ENCODE measurements at places on chromosomes 16 and 17.

DNA sequence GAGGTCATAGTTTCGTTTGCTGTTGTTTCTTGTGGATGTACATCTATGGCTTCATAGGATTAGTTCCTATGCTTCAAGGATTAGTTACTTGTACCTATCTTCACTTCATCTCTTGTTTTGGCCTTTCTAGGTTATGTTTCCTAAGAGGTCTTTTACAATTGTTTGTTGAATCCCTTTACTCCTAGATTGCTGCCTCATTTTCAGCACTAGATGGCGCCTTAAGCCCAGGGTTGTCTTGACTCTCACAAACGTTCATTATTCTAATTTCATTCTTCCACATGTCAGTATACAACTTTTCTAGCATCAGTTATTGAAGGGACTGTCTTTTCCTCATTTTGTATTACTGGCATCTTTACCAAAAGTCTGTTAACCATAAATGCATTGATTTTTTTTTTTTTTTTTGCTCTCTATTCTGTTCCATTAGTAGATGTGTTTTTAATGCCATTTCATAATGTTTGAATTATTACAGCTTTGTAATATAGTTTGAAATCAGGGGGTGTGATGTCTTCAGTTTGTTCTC, 45.0 kb upstream of the NACA2 start:
- DNase-seq, result peak; percentile 49

DNA sequence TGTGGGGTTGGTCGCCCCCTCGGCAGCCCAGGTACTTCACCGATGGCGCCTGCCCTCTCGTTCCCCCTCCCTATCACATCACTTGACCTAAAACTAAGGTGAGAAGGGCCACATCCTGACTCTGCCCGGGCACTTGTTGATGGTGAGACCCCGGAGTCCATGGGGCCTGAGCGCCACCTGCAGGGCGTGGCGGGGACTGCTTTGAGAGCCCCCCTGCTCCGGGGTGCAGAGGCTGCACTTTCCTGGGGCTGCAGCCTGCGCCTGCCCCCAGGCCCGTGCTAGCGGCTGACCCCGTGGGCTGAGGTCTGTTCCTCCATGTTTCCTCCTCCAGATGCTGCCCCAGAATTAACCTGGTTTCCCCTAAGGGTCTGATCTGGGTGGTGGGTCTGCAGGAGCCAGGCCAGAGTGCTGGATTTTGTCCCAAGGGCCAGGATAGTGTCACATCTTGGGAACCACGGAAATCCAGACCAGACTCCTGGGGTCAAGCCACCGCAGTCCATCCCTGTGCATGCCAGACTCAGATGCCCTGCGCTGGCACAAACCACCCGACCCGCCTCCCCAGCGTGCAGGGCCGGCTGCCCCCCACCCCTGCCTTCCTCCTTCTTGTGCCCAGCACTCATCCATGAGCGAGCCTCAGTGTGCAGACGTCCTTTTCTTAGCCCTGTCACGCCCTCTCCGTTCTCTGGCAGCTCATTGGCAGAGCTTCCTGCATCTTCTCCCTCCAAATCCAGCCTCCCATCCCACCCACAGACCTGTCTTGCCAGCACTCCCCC, 2.7 kb downstream of the NDUFAF8 start:
- DNase-seq, result peak; percentile 87

DNA sequence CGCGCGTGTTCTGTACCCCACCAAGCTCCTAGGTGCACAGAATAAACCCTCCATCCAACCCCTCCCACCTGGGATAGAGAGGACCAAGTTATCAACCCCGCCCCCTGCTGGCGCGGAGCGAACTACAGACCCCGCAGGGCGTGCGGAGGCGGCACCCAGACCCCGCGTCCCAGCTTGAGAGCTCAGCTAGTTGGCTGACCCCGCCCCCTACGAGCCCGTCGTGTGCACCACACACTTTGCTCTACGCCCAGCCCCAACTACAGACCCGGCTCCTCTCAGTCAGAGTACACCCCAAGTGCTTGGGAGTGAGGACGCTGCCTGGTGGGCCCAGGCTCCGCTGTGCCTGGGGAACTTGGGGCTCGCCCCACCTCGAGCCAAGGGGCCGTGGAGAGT, 1.5 kb downstream of the GRIN2A start:
- DNase-seq, result peak; percentile 92

- DNase-seq, result no peak
Measured at GRCh38 chr16:305916-306626, 23.1 kb downstream of the PDIA2 start.

DNA sequence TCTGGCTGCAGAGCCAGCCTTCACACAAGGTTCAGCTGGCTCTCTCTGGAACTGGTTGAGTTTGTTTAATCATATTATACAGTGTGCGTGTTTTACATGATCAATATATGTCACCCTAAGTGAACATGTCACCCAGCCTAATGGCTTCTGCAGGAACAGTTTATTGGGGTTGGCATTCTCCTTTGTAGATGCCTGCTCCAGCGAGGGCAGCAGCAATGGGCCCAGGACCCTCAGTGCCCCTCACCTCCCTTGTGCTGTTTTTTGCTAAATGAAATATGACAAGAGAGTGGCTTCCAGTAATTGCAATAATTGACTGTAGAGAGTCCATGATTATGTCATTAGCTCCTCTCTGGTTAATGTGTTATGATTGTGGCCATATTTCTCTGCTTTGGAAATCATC, 387.2 kb downstream of the TMEM114 start:
- DNase-seq, result no peak

- no peak for DNase-seq
Measured at GRCh38 chr16:22898131-22898530, 84.2 kb downstream of the HS3ST2 start.

DNA sequence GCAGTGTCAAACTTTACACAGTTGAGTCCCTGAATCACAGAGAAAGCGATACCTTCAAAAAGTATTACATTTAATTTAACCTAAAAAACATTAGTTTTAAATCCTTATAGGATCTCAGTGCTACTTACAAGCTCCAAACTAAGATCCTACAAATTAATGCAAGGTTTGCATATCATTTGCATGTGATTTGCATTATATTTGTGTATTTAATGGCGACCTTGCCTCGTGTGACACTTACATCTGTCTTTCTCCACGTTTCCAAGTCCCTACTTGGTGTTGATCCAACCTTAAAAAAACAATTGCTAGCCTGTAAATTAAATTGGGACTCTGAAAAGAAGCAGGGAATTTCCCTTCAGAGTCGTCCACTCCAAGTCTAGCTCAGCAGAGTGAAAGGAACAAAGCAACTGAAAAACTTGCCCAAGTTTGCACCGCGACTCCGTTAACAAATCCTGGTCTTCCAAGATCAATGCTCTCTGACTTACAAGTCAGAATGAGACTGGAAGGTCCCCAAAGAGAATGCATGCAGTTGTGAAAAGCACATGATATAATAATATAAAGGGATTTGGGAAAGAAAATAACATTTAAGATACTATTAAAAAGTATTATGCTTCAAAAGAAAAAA, 739 bp upstream of the FAM117A start:
- DNase-seq, result no peak

DNA sequence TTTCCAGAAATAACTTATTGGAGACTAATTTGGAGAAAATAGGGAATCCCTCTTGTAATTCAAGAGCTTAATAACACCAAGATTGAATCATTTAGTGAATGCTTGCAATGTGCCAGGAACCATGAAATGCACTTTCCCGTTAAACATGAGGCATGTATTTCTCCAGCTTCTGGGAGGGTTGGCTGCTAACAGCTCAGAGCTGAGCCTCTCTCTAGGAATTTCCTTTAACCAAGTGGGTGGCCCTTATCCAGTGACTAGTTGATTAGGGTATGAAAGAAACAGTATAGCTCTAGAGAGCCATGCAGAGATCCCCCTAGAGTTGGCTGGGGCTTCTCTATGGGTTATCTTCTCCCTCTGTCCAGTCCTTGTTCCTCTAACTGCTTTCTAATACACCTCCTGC, 356.4 kb upstream of the GOT2 start:
- no peak for DNase-seq

GRCh38 chr17:79800325-79801155, 3.7 kb upstream of the CBX8 start:
- DNase-seq, result peak; percentile 77

- no peak for DNase-seq
Measured at GRCh38 chr16:86949116-86949515, 368.1 kb downstream of the C16orf95 start.

- DNase-seq, result no peak
Measured at GRCh38 chr17:65109990-65110680, 27.0 kb upstream of the RGS9 start.

DNA sequence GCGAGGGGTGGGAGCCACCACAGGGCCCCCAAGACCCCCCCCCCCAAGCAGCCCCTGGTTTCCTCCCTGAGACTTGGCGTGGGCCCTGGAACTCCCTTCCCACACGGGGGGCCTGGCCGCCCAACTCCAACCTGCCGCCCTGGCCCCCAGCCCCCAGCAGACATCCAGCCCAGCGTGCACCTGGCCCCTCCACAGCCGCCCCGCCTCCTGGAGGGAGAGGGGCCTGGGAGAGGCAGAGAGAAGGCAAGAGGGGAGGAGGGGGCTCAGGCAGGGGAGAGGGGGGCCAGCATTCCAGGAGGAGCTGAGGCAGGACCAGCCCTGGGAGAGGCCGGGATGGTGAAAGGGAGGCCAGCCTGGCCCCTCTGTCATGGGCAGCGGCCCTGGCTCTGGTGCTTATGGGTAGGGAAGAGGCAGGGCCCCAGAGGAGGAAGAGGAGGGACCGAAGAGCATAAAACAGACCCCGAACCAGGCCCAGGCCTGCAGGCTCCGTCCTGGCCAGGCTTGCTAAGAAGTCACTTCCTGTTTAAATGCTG, 16.7 kb downstream of the IL34 start:
- no peak for DNase-seq

GRCh38 chr16:11799509-11800381, 2.7 kb upstream of the ZC3H7A start:
- DNase-seq, result no peak

GRCh38 chr16:81319221-81319912, 4.6 kb downstream of the GAN start:
- DNase-seq, result no peak

GRCh38 chr17:57422574-57423164, 166.3 kb downstream of the MSI2 start:
- no peak for DNase-seq

- no peak for DNase-seq
Measured at GRCh38 chr17:45369421-45369820, 52.6 kb upstream of the MAP3K14 start.

- no peak for DNase-seq
Measured at GRCh38 chr17:76234354-76234679, 6.0 kb downstream of the RNF157 start.

GRCh38 chr16:49788986-49789385, 66.9 kb downstream of the ZNF423 start:
- no peak for DNase-seq

- no peak for DNase-seq
Measured at GRCh38 chr16:12295395-12295794, 318.9 kb downstream of the SNX29 start.

GRCh38 chr16:55408661-55409060, 70.3 kb upstream of the MMP2 start:
- no peak for DNase-seq

DNA sequence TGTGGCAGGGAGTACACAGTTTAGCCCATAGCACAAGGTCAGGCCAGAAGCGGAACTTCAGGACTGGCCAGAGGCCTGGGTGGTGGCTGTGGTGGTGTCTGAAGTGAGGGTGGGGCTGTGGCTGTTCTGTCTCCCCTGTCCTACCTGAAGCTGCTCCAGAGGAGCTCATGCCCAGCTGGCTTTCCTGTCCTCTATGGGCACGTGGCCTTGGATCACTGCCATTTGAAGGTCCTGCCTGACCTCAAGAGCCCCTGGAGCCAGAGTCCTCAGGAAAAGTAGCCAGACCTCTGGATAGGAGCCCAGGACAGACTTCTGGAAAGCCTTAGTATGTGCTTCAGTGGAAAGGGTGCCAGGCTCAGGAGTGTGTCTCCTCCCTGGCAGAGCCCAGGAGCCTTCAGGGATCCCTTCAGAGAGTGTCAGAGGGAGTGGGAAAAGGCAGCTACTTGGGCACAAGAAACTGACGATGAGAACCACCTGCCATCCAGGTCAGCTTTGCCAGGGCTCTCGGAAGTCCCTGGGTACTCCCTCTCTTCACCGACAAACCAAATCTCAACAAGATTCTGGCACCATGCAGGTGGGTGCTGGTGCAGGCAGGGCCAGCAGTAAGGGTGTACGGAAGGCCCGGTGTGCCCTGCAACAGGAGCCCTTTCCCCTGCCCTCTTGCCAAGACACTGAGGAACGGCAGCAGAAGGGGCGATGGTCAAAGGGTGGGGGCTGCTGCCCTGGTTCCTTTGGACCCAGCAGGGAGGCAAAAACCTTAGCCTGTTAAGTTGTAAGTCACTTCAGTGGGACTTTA, 153.7 kb downstream of the NTN1 start:
- no peak for DNase-seq

- no peak for DNase-seq
Measured at GRCh38 chr16:21150375-21151001, at the start of gene DNAH3. TSS of gene DNAH3 (minus strand) at chr16:21150846. CDS start at chr16:21150319, 527 bp downstream.

DNA sequence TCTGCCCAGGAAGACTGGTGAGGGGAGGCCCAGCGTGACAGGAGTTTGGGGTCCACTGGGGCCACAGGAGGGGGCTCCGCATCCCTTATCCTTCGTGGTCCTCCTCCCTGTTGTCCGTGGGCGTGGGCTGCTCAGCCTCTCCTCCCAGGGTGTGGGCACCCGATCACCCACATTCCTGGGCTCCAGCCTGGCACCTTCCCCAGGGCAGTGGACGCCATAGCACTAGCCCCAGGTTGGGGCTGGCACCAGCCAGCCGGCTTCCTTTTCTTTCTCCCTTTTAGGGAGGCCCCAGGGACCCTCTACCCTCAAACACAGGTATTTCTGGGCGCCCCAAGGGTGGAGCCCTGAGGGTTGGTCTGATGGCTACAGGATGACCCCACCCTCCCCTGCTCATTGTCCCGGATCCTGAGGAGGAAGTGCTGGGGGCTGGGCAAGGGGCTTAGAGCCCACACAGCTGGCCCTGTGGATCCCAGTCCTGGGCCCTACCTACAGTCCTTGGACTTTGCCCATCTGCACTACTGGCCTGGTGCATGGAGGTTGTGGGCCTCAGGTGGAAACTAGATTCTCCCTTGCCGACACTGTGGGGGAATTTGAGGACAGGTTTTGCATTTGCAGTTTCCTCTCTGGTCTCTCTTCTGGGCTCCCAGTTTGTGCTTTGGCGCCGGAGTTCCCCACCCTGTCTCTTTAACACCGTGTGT, 1.1 kb downstream of the KIF1C start:
- DNase-seq, result peak; percentile 17

GRCh38 chr17:37651849-37652248, 8.6 kb upstream of the DDX52 start:
- DNase-seq, result no peak

- no peak for DNase-seq
Measured at GRCh38 chr16:51719376-51719775, 568.3 kb upstream of the SALL1 start.

GRCh38 chr17:17856386-17856785, 19.6 kb upstream of the SREBF1 start:
- DNase-seq, result no peak

All from WTC11 (cell line).